ENCODE measurements at places on chromosomes 4 and X.

DNA sequence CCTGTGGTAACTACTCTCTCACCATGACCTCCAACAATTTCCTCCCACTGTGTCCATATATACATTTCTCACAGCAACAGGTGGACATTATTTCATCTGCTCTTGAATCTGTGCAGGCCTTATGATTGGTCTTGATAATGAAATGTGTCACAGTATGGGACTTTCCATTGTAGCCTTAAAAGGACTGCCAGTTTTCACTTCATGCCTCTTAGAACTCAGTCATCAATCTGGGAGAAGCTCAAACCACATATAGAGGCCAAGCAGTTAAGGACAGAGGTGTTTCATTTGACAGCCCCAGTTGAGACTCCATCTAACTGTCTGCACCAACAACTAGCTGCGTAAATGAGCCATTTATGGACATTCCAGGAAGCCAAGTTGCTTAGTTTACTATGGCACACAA is 1534.8 kb downstream of the ARAP2 start:
- DNase-seq: no peak

GRCh38 chrX:48498374-48498809 is 10.4 kb upstream of the PORCN start:
- no peak for DNase-seq

DNA sequence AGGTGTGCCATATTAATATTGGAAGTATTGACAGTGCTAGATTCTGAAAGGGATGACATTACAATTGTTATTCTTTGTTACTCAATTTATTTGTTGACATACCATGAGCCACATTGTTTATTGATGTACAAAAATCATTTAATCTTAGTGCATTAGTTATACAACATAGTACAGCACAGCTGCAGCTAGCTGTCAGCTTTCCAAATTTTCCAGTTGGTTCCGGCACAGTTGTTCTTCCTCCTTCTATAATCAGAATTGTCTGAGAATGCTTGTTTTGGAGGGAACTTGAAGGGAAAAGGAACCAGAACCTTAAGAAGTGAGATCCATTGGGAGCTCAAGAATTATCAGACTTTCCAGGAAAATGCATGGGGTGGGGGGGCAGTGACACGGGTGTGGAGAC is 281.4 kb downstream of the ZIC3 start:
- no peak for DNase-seq

- no peak for DNase-seq
These were observed 263.0 kb downstream of the FRMPD4 start for GRCh38 chrX:12401252-12401651.

- DNase-seq: no peak
These were observed 1.9 kb downstream of the HUWE1 start for GRCh38 chrX:53684415-53685192.

DNA sequence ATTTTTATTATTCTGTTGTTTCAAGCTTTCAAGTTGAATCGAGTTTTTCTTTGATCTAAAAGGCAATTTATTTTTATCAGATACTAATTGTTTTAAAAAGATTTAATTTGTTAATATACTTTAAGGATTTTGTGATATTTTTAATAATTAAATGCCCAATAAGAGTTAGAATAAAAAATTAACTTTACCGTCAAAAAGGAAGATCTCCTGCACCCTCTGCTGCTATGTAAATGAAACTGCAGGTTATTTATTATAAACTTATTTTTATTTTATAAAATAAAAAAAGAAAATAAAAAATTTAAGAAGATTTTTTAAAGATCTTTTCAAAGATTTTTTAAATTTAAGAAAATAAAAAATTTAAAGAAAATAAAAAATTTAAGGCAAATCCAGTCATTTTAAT is 166.1 kb downstream of the CCSER1 start:
- no peak for DNase-seq

DNA sequence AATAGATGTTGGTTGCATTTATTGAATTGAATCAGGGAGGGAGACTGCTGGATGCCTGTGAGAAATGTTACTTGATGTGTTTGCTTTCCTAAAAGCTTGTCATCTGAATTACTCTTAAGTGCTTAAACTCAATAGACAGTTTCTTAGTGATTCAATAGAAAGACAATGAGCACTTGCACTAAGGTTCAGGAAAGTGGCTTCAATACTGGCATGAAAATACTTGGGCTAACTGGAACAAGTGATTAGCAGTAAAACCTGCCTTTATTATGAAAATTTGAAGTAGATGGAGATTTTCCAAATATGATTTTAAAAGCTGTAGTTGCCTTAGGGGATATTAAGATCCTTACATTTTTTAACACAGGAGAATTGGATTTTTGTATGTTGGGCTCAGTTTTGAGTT is 123.3 kb downstream of the RNF150 start:
- no peak for DNase-seq

- no peak for DNase-seq
These were observed 11.9 kb downstream of the TMPRSS11D start for GRCh38 chr4:67871867-67872266.

- no peak for DNase-seq
These were observed 517.0 kb downstream of the ZIC3 start for GRCh38 chrX:138082896-138083295.

DNA sequence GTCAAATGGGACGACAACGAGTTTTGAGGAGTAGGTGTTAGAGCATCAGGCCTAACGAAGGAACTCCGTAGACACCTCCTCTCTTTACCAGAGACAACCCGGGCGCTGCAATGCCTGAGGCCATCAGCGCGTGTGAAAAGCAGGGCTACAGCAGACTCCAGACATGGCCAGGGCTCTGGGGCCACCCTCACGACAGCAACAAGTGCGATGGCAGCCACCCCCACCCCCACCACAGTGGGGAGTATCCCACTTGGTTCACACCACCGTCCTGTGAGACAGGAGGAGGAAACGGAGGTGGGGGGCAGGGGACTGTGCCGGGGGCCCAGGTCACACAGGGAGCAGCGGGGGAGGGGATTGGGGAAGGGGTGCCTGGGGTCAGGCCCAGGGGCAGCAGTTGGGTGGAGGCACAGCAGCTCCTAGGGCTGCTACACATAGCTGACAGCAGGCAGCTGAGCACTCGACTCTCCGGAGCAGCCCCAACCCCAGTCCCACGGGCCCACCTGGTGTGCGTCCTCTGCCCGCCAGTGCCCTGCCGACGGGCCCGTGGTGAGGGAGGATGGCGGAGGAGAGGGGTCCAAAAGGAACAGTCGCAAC is 8.5 kb downstream of the LRPAP1 start:
- peak; percentile 2 for DNase-seq

- no peak for DNase-seq
These were observed 3.3 kb upstream of the CXCL9 start for GRCh38 chr4:76010576-76010975.

GRCh38 chr4:138672393-138672976 is 343.1 kb upstream of the NOCT start:
- DNase-seq: no peak

DNA sequence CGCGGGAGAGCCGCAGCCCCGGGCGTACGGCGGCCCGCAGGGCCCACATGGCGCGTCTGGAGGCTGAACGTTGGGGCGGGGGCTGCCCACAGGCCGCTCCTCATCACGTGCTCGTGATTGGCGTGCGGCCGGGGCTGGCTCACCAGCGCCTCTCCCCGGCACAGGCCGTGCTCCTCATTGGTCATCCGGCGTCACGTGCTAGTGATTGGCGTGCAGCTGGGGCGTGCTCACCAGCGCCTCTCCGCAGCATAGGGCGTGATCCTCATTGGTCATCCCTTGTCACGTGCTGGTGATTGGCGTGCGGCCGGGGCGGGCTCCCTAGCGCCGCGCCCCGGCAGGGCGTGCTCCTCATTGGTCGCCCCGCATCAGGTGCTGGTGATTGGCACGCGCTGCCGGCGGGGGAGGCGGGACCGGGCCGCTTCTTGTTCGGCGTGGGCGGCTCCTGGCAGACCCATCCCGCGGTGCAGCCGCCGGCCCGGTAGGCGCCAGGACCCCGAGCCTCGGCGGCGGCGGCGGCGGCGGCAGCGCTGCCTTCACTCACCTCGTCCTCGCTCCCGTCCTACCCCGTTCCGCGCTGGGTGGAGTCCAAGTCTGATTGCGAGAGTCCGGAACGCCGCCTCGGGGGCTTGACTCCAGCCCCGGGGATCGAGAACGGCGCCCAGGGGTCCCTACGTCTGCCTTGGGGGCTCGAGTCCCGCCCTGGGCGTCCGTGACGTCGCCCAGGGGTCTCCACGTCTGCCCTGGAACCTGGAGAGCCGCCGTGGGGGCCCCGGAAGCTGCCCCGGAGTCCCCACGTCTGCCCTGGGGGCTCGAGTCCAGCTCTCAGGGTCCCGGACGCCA is at the start of gene GTPBP6:
GTPBP6 (minus strand) TSS at position 58 of the 840 bp plus-strand sequence; CDS start at position 49, 9 bp downstream.
- DNase-seq: peak; percentile 100

GRCh38 chr4:103092245-103092644 is 7.4 kb downstream of the BDH2 start:
- no peak for DNase-seq

GRCh38 chr4:169650227-169650936 is 30.0 kb downstream of the CLCN3 start:
- no peak for DNase-seq

DNA sequence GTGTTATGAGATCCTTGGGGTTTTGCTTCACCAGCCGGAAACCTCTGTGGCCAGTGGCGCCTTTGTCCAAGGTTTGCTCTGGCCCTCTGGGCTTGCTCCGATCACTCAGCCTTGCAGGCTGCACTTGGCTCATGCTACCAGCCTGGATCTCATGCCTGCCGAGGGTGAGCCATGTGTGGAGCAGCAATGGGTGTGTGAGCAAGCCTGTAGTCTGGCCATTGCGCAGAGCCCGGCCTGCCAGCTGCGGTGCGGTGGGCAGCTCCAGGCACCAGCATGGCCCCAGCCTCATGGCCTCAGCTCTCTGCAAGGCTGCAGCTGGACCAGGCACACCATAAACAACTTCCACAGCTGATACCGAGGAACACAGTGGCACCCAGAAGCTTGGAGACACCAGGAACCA is 17.8 kb downstream of the SULT1B1 start:
- DNase-seq: no peak

DNA sequence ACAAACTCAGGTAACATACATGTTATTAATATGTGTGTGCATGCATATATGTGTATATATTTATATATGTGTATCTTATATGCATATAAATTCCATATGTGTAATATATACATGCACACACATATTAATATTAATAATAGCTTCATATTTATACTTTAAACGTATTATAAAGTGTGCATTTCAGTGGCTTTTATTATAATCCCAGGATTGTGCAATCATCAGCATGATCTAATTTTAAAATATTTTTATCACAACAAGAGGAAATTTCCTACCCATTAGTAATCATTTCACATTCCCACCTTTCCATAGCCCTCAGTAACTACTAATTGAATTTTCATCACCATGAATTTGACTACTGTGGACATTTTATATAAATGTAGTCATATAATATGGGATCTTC is 2211.9 kb upstream of the TENM3 start:
- no peak for DNase-seq

- DNase-seq: no peak
These were observed 76.6 kb downstream of the ARHGAP10 start for GRCh38 chr4:147808447-147808846.

GRCh38 chr4:62235911-62236310 is 1035.8 kb downstream of the ADGRL3 start:
- DNase-seq: no peak

Data from ascending aorta (tissue), 2 donors.